ENCODE measurements at places on chromosomes 7 and 10.

DNA sequence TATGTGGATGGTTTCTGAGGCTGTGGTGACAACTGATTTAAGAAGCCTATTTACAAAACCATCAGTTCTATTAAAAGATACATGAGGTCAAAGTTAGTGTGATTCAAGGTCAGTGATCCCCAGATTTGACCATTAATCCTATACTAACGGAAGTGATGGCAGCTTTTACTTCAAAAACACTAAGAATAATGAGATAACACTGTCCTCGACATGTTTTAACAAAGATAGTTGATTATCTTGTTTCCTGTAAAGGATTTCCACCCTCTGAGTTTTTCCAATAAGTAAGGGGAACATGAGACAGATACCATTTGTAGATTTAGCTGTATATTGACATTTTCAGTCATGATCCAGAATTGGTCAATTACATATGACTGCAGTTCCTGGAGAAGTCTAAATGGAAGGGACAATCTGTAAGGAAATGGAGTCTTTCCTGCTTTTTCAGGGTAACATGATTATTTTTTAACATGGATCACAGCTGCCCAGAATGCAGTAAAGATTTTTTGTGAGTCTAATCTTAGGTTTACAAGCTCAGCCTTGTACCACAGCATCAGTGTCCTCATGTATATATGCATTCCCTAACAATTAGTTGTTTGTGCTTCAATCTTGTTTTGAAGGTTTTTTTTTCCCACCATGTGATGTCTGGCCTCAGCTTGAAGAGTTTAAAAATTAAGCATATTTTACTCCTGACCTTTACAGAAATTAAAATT is 188.0 kb downstream of the PPP1R9A start:
- H3K4me1 ChIP-seq = no peaks in the 10 kb centered on the region
- peaks cover 1% of the 10 kb centered on the region for H3K27me3 ChIP-seq
- H3K36me3 ChIP-seq = no peaks in the 10 kb centered on the region

GRCh38 chr7:38052786-38053185 is 125.3 kb upstream of the STARD3NL start:
- H3K27ac ChIP-seq = no peak overlapping the region
- H3K27me3 ChIP-seq = peaks cover 27% of the 10 kb centered on the region
- no peaks in the 10 kb centered on the region for H3K36me3 ChIP-seq
- DNase-seq = no peak
- no peak overlapping the region for H3K4me3 ChIP-seq

GRCh38 chr7:74106846-74107245 is 23.2 kb downstream of the LIMK1 start:
- H3K27ac ChIP-seq = no peak overlapping the region
- no peak for DNase-seq
- peaks cover 75% of the 10 kb centered on the region for H3K36me3 ChIP-seq
- no peaks in the 10 kb centered on the region for H3K27me3 ChIP-seq
- no peaks in the 10 kb centered on the region for H3K4me1 ChIP-seq

- H3K27ac ChIP-seq = no peak overlapping the region
- H3K4me3 ChIP-seq = no peak overlapping the region
- H3K36me3 ChIP-seq = no peaks in the 10 kb centered on the region
- H3K27me3 ChIP-seq = peaks cover 2% of the 10 kb centered on the region
- no peak for DNase-seq
Measured at GRCh38 chr10:69895759-69896158, 94.1 kb downstream of the COL13A1 start.

DNA sequence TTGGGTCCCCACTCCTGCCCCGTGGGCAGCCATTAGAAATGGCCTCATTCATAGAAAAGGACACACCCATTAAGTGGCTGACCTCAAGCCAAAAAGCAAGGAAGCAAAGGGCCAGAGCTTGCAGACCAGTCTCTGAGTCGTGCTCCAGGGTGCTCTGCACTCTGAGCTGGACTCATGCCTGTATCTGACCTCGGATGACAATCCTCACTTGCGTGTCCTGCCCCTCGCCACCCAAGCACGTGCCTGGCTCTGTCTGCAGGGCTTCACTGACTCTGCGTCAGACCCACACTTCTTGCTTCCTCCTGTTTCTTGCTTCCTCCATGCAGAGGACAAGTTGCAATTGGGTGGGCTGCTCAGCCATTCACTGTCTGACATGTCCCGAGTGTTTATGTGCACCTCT is 138.8 kb downstream of the OAT start:
- H3K4me1 ChIP-seq = no peaks in the 10 kb centered on the region
- DNase-seq = no peak
- H3K27me3 ChIP-seq = no peaks in the 10 kb centered on the region
- H3K27ac ChIP-seq = no peak overlapping the region
- no peaks in the 10 kb centered on the region for H3K36me3 ChIP-seq
- no peak overlapping the region for H3K4me3 ChIP-seq
